ENCODE measurements at places on chromosomes 3 and 15.
A peak's percentile ranks its signal among the peaks of the same experiment; 100 is the strongest.

- DNase-seq = no peak
Observed at GRCh38 chr15:25600751-25601150, 161.9 kb upstream of the UBE3A start.

DNA sequence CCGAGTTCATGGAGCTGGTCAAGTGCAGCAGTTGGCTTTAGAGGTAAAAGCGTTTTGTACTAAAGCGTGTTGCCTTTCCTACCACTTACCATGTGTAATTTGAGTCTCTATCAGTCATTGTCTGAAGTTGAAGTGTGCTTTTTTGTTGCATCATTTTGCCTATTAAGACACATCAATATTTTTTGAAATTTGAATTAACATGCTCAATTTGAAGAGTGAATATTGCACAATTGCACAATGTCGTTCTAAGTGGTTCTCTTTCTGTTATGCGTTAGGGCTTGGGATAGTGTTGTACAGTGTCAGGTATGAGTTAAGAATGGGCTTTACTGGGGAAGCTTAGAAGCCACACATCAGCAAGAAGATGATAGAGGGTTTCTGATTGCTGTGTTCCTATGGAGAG is 84.0 kb upstream of the ACKR4 start:
- no peak for DNase-seq

- no peak for DNase-seq
Observed at GRCh38 chr3:99286266-99286845, 352.0 kb upstream of the COL8A1 start.

DNA sequence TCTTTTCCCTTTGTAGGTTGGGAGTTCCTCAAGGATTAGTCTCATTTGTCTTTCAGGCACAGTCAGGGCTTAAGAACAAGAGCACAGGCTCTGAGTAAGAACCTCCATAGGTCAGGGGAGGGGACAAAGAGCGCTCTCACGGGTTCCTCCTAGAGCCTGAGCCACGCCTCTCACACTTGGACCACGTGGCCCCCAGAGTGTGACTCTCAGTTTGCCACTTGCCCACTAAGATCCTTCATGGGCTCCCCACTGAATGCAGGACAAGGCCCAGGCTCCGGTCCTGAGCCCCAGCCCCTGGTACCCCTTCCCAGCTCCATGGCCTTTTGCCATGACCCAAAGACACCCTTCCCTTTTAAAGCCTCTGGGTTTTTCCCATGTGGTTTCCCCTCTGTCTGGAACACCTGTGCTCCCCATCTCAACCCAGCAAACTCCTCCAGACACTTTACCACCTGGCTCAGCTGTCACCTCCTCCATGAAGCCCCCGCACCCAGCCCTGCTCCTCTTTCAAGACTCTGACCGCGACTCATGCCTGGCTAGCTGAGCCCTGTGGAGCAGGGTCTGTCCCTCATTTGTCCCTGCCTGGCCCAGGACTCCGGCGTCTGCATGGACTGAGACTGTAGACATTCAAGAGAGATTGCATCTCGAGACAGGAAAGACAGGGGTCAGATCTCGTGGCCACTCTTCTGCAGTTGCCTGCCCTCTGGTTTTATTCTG is 32.7 kb downstream of the IQSEC1 start:
- DNase-seq = peak; percentile 65

DNA sequence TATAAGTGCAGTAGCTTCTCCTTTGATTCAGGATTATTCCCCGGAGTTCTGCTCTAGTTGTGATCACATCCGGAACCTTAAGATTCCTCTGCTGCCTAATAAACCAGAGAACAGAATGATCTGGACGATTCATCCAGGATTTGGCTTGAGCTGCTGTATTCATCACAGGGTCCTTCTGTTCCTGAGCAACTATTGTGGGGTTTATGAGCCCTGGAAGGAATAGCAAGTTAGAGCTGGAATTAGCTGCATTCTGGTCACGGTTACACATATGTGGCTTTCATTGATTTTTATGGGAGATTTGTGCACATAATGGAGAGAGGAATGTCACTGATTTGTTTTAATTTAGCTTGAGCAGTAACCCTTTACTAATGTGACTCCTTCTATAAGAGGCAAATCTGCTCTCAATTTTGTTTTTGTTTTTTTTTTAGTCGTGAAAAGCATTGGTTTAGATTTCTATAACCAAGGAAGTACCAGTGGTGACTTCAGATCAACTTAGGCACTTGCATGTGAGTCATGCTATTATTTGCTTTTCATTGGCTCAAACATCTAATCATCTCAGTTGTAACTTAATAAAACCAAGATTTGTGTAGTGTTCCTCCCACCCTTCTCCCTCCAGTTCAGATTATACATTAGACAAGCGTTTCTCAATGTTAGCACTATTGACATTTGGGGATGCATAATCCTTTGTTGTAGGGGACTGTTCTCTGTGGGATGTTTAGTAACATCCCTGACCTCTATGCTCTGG is 148.5 kb downstream of the OTOL1 start:
- DNase-seq = no peak

DNA sequence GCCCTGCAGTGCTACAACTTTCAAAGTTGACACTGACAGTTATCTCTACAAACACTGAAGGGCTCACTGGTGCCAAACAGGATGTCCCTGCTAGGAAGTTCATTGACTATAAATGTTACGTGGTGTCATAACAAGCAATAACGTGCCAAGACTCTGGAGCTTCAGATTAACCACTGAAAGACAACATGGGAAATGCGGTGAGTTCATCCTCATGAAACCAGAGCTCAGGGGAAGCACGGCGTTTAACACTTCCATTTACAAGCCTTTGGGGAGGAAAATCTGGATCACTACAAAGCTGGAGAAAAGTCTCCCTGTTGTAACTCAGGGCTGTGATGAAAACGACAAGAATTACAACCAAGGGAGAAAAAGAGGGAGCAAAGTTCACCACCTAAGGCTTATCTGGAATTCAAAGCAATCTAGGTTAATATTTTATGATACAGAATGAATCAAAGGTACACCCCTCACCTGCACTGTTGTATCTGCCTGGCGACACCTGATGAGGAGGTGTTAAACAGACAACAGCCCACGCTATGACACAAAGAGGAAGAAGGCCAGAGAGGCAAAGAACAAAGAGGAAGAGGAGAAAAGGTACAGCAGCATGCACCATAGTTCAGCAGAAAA is 27.0 kb downstream of the SHQ1 start:
- no peak for DNase-seq

GRCh38 chr3:120641696-120642246 is 40.3 kb downstream of the HGD start:
- no peak for DNase-seq

- no peak for DNase-seq
Observed at GRCh38 chr15:39461536-39462130, 119.2 kb upstream of the THBS1 start.

GRCh38 chr3:197471221-197472010 is 84.4 kb downstream of the BDH1 start:
- DNase-seq = no peak

GRCh38 chr3:24119321-24119751 is 174.2 kb downstream of the NR1D2 start:
- no peak for DNase-seq

GRCh38 chr3:193481436-193481835 is 73.3 kb downstream of the ATP13A4 start:
- DNase-seq = no peak

GRCh38 chr3:88113311-88114162 is 36.2 kb upstream of the C3orf38 start:
- peak; percentile 74 for DNase-seq

DNA sequence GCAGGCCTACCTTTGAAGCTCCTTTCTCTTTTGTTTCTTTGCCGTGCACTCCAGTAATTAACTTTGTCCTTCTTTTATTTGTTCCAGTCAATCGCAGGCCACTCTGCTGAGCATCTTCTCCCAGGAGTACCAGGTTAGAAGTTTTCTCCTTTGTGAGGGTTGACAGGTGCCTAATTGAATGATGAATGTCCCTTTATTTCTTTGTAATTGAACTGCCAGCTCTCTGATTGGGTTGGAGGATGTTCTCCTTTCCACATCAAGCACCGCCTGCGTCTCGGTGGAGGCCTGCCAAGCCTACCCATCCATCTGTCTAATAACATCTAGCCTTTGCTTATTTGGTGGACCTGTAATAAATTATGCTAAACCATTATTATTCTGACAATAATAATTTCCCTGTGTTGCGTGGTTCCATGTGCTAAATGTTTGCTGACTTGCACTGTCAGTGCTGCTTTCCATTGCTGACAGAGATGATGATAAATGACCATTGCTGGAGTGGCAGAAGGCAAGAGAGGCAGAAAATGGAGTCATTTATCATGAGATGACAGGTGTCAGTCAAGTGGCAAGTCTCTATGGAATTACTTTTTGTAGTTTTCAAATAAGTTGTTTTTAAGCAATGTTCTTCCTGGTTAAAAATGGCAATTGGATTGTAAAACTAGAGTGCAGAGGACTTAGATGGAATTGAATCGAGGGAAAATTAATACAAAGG is 64.9 kb downstream of the CDIN1 start:
- DNase-seq = no peak

DNA sequence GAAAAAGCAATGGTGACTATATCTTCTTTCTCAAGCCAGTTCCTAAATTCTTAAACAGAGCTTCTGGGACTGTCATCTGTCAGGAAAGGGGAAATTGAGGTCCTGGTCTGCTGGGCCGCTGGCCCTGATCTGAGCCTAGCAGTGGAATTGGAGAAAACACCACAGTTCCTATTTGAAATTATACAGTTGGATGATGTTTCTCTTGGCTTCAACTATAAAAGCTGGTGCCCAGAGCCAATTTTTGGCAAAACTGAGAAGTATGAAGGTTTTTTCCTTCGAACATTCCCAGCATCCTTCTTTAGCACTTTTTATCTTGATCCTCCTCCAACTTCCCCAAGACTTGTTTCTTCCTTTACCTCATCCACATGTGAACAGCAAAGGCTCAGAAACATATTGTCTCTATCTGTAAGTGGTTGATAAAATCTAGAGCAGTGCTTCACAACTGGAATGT is 83.9 kb downstream of the CD47 start:
- DNase-seq = no peak

DNA sequence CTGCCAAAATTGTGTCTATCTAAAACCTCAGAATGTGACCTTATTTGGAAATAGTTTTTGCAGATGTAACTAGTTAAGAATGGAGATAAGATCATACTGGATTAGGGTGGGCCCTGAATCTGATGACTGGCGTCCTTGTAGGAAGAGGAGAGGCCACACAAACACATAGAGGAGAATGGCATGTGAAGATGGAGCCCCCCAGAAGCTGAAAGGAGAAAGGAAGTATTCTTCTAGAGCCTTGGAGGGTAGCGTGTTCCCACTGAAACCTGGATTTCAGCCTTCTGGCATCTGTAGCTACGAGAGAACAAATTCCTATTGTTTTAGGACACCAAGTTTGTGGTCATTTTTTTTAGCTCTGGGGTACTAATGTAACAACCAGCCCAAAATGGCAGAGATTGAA is 423.0 kb upstream of the TPM1 start:
- no peak for DNase-seq

- DNase-seq = peak; percentile 6
Observed at GRCh38 chr3:5384557-5385236, 197.2 kb downstream of the EDEM1 start.

GRCh38 chr3:104069114-104069513 is 1297.6 kb upstream of the ALCAM start:
- no peak for DNase-seq

DNA sequence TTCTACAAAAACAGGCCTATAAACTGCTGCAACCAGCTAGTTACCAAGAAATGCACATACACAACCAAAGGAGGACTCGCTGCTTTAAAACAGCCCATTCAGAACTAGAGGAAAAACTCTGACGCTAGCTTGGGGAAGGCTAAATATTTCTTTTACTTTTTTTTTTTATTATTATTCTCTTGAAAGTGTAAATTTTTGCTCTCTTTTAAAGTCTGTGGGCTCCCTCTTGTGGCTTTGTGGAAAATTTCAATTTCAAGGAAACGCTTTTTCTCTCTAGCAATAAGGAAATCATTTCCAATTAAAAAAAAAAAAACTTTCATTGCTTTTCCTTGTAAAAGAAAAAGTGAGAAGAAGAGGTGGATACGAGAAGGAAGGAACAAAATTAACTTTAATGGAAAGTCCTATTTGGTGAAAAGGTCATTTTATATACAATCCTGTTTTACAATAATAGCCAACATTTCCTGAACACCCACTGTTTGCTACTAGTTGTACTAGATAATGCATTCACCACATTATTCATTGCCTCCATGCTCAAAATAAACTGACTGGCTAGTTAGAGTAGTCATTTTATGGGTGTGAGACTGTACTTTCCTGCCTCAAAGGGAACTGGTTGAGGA is 51.2 kb upstream of the SAMMSON start:
- DNase-seq = peak; percentile 26

DNA sequence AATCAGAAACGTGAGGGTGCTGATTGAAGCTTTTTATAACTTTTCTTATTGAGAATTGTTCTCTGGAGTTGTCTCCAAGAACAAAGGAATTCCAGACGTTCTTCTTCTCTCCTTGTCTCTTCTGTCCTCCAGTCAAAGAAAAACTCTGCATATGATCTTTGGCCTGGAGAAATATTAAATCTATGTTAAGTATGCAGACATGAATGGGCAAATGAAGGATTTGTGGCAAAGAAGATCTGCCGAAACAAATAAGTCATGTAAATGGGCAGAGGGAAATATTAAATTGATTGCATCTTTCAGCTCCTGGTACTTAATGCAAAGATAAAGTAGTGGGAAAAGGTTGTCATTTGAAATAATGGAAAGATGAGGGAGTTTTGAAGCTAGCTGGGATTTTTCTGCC is 74.9 kb downstream of the IGF1R start:
- DNase-seq = no peak

DNA sequence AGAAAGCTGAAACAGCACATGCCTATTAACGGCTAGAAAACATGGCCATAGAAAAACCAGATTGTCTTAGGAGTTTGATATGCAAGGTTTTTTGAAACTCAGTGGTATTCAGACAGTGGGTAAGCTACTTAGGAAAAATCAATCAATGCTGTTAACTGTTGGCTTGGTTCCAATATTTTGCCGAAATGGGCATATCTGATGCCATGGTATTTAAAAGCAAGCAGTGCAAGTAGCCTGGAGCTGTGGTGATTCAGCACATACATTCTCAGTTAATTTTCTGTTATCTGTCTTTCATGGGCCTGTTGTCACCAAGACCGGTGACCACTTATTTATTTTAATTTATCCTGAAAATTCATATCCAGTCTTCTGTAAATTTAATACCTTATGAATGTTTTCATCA is 17.3 kb upstream of the SUCNR1 start:
- DNase-seq = no peak

DNA sequence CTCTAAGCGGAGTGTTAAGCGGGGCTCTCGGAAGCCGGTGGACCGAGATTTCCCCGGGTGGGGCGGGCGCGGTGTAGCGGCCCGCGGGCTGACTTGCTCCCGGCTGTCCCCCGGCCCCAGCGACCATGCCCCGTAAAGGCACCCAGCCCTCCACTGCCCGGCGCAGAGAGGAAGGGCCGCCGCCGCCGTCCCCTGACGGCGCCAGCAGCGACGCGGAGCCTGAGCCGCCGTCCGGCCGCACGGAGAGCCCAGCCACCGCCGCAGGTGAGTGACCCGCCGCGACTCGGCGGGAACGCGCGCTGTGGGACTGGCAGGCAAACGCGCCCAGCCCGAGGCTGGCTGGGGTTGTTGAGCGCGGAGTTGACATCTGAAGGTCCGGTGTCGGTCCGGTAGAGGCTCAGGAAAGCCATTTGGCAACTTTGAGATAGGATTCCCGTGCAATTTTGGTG is 1.3 kb downstream of the SMC4 start:
- DNase-seq = peak; percentile 60

GRCh38 chr3:17830788-17831187 is 88.4 kb upstream of the TBC1D5 start:
- DNase-seq = no peak

- DNase-seq = peak; percentile 46
Observed at GRCh38 chr3:45654397-45654944, 34.7 kb upstream of the SACM1L start.
